ENCODE measurements at places on chromosomes 7 and 10. TPM values are rescaled to one million over a fixed set of nuclear protein-coding genes. Genes with fewer than 3 reads are reported as not detected.

The TAS2R5 gene
- 1.8 TPM for total RNA-seq

The TRPV6 gene
- not detected for total RNA-seq

The PKD2L1 gene
- not detected for total RNA-seq

The PAPOLB gene
- total RNA-seq, result not detected

The PIK3AP1 gene
- 5.4 TPM for total RNA-seq

The FZD1 gene
- 20.6 TPM for total RNA-seq

The PRPS1L1 gene
- total RNA-seq, result not detected

The ZNF735 gene
- total RNA-seq, result not detected
